ENCODE measurements at places on chromosomes 11 and 22.

DNA sequence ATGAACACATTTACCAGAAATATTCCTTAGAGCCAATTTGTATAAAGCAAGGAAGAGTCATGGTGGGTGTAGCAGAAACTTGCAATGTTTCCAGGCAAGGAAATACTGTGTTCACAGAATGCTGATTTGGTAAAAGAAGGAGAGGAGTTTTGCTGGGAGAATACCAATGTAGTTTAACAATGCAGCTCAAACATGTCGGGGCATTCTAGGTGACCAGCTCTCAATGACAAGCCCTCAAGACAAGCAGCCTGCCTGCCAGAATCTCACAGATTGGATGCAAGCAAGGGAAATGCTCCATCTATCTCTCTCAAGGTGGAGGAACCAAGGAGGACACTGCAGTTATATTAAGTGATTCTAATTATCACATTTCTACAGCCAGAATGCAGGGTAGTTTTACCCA, 190.4 kb downstream of the MAML2 start:
- DNase-seq, result no peak

DNA sequence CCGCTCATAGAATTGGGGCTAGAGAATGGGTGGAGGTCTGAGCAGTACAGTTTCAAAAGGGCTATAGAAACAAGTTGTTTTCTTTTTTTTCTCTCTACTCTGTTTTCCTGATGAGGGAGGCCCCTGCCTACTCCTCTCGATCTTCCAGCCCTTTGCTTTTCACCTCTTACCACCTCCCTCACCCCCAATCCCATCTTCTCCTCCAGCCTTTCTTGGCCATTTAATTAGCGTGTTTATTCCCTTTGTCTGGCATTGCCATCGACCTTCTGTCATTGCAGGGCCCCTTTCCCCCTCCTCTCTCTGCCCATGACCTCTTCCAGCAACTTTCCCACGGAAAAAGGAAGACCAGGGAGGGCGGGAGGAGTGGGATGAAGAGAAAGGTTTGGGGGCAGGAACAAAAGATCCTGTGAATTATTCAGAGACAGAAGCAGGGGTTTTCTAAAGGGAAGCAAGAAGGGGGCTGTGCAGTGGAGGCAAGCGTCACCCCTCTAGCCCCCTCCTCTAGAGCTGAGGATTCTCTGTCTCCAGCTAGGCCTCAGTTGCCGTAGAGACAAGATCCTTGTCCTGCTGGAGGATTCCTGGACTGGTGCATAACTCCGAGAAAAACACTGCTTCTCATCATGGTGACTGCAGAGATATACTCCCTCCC, 12.9 kb downstream of the DTX4 start:
- DNase-seq, result no peak

GRCh38 chr11:116596346-116597260, 176.2 kb downstream of the BUD13 start:
- DNase-seq, result no peak

DNA sequence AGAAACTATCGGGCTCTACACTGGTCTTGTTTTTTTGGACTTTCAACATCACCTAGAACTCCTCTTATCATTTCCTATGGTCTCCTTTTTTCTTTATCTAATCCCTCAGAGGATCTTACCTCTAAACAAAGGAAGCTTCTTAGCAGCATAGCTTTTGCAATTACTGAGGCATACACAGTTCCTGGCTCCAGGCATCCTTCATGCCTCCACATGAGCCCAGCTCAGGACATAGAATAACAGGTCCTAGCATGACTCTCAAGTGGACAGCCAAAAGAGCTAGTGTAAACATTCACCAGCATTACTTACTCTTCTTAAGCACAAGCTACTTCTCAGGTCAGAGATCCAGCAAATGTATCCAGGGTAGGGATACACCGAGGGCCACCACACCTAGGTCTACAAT, 17.1 kb downstream of the CFAP300 start:
- no peak for DNase-seq

GRCh38 chr11:22792497-22792896, 37.1 kb downstream of the SVIP start:
- no peak for DNase-seq

- no peak for DNase-seq
Measured at GRCh38 chr11:78921509-78921908, 346.8 kb upstream of the NARS2 start.
